ENCODE measurements at places on chromosomes 1 and 21.

DNA sequence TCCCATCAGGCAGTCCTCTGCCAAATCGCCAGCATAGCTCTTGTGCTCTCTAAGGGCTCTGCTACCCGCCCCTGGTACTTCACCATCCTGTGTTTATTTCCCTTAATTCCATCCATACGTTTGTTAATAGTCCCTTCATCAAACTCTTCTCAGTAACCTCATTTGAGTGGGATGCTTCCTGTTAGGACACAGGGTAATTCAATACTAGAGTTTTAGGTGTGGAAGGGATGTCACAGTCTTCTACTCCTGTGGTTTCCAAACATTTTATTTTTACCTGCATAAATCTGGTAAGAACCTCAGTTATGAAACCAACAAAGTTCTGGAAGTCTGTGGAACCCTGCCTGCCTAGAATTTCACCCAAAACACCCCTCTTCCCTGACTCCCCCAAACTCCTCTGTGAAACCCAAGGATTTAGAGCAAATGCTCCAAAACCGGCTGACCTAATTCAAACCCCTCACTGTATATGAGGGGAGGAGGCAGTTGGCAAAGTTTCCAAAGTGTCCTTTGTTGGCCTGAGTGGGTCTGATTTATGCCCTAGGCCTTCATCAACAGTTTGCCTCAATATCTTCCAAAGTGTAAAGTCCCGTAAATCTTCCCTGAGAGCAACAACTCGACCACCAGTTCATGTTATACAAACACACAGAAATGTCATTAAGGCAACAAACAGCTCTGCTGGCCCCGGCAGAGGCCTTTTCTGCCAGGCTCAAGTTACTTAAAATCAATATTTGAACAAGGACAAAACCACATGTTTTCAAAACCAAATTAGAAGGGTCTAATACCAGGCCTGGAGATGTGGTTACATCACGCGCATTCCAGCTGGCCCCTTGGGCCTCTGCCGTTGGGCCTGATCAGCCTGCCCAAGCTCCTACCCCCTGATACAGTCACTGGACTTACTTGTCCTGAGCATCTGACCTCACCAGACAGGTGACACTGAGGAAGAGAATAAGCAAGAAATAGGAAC is 82.4 kb upstream of the FGGY start:
- DNase-seq: no peak

DNA sequence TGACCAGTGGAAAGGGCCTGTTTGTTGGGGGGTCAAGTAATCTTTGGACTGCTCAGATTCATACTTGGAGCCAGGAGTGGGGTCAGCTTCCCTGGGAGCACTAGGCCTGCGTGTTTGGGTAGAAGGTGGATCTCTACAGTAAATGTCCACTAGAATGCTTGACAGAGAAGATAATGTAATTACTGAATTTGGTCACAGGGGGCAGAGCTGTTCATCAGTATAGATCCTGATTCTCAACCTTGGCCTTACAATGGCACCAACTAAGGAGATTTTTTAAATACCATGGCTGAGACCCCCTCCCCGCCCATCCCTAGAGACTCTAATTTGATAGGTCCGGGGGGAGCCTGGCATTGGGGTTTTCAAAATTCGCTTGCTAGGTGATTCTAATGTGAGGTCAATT is 217.5 kb upstream of the PLXNA2 start:
- no peak for DNase-seq

- DNase-seq: no peak
Observed at GRCh38 chr21:45129189-45129923, 55.0 kb downstream of the ADARB1 start.

GRCh38 chr1:45499415-45499769 is 481 bp downstream of the CCDC163 start:
- DNase-seq: no peak

- no peak for DNase-seq
Observed at GRCh38 chr1:223253916-223254315, 110.1 kb downstream of the SUSD4 start.

- no peak for DNase-seq
Observed at GRCh38 chr1:8706291-8706690, 111.1 kb downstream of the RERE start.

DNA sequence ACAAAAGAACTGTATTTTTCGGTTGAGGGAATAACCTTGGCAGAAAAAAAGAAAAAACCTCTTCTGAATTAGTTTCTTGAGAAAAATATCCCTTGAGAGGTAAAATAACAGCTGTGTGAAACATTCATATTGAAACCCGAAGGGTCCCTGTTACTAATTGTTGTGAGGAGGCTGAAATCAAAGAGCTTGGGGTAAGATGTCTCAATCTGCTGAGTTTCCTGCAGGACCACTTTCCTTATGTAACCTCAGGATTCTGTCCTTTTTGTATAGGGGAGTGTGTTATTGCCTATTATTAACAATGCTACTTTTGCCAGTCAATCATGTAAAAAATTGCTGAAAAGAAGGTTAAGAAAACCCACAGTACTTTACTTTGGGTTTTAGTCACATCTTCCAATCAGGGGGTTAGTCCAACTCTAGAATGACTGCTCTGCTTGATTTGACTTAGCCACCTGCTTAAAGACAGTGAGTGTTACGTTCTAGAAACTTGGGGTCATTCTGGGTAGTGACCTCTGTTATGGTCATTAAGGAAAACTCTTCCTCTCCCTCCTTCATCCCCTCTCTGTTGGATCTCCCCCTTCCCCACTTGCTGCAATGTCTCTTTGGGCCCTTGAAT is 138.8 kb downstream of the GIPC2 start:
- no peak for DNase-seq

Data from stimulated activated CD8-positive, alpha-beta memory T cell treated with anti-CD3 and anti-CD28 coated beads, Interleukin-4, amount 100 ng/mL, for 4 hours (primary cell).